ENCODE measurements at places on chromosomes 16 and 17.

DNA sequence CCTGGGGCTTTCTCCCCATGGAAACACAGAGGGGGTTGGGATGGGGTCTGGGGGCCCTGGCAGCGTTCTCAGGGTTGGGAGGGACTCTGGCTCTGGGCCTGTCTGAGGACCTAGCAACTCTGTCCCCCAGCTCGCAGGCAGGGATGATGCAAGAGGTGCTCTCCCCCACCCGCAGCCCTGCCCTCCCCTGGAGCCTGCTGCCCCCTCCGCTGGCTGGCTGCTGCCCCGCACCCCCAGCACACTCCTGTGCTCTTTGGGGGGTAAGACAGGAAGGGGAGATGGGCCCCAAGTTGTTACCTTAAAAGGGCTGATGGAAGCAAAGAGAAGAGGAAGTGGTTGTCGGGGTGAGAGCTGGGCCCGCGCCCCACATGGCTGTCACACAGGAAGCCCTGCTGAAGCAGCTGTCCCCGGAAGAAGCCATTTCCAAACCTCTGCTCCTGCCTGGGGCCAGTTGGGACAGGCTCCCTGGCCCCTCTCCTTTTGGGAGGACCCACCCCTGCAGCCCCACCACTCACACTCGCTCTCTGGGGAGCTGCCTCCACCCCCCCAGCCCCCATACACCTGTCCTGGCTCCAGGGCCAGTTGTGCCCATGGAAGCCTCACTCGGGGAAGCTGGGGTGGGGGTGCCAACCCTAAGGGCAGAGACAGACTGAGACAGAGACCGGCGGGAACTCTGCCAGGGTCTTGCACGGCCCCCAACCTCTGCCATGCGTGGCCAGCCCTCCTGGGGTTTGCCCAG is 2.5 kb downstream of the CORO1A start:
- DNase-seq = no peak

DNA sequence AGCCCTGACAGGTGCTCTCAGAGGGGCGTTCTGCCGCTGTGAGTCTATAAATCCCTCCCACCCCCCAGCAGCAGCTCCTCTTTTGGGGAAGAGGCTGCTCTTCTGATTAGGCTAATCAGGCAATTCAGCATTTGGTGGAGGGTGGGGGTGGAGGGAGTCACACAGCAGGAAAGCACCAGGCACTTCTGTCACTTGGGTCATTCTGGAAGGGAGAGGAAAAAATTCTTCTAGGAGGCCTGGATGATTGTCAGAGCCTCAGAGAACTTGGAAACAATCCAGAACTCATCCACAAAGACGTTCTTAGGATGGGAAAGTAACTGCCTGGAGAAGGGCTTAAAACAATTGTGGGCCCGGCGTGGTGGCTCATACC is 7.3 kb upstream of the SSTR2 start:
- DNase-seq = no peak

GRCh38 chr17:57405491-57406072 is 149.3 kb downstream of the MSI2 start:
- DNase-seq = no peak

GRCh38 chr17:58153671-58154070 is 5.5 kb downstream of the OR4D1 start:
- DNase-seq = no peak

DNA sequence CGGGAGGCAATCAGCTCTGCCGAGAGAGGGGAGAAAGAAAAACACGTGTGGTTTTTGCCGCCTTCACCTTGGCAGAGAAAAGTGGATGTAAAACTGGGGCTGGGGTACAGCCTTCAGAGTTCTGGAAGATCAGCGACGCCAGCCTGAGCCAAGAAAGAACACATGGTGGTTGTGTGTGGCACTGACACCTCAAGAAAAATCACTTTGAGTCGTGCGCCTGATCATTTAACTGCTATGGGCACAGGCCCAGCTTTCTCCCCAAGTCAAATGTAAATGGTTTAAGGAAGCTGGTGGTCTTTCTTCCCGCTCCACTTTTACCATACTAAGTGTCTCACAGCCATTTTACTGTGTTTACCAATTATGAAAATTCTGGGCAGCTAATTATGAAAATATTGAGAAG is 461.8 kb upstream of the SOX9 start:
- no peak for DNase-seq

DNA sequence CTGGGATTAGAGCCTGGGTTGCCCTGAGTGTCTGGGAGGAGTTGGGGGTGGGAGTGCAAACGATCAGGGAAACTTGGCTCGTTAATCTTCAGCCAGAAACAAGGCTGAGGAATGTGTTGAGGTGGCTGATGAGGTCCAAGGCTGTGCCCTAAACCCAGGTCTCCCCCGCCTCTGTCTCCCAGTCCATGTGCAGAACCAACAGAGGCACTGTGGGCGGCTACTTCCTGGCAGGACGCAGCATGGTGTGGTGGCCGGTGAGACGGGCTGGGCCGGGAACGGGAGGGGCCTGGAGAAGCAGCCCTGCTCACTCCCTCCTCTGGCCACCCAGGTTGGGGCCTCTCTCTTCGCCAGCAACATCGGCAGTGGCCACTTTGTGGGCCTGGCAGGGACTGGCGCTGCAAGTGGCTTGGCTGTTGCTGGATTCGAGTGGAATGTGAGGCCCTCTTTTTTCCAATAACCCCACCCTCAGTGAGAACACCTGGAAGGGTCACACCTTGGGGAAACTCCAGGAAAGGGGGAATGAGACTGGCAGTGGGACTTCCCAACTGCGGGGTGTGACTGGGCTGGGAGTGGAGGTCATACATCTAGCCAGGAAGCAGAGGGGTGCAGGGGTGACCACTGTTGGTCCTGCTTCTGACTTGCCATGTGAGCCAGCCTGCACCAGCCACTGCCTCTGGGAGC is 1.7 kb downstream of the SLC5A2 start:
- DNase-seq = no peak

- no peak for DNase-seq
These were observed 15.1 kb downstream of the AXIN1 start for GRCh38 chr16:337437-337836.

- DNase-seq = peak; percentile 31
These were observed 30.0 kb downstream of the CRAMP1 start for GRCh38 chr16:1642148-1642547.

- no peak for DNase-seq
These were observed 9.5 kb upstream of the CBX8 start for GRCh38 chr17:79806446-79806760.

DNA sequence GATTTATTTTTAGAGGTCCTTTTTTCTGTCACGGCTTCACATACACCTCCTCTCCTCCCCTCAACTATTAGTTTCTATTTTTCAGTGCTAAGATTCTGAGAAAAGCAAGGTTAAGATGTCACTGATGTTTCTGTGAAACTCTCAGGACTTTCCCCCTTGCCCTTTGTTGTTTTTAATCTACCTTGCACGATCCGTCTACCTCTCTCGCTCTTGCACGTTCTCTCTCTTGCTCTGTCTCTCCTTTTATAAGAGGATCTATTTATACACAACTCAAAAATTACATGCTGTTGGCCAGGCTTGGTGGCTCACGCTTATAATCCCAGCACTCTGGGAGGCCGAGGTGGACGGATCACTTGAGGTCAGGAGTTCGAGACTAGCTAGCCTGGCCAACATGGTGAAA is 43.6 kb downstream of the RPA1 start:
- DNase-seq = no peak

DNA sequence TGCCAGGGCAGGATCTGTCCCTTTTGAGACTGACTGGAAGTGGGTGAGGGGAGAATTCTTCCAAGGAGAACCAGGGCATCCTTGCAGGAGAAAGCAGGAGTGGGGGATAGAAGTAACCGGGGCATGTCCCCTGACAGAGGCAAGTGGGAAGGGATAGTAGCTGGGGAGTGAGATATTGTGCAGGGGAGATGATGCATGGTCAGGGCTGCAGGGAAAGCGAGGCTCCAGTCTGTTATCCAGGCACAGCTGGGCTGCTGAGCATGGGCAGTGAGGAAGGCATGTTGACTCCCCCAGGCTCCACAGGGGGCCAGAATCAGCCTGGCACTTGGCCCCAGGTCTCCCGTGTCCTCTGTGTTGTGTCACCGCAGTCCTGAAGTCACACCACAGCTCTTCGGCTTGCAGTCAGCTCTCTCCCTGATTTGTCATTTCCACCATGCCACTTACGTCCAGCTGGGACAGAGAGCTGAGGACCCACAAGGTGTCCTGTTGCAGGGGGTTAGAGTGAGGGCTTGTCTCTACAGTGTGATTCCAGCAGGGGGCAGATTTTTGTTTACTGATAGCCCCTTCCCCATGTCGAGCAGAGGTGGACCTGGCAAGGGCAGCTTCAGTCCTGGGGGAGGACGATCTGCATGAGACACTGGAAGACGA is 40.9 kb downstream of the B9D1 start:
- no peak for DNase-seq

DNA sequence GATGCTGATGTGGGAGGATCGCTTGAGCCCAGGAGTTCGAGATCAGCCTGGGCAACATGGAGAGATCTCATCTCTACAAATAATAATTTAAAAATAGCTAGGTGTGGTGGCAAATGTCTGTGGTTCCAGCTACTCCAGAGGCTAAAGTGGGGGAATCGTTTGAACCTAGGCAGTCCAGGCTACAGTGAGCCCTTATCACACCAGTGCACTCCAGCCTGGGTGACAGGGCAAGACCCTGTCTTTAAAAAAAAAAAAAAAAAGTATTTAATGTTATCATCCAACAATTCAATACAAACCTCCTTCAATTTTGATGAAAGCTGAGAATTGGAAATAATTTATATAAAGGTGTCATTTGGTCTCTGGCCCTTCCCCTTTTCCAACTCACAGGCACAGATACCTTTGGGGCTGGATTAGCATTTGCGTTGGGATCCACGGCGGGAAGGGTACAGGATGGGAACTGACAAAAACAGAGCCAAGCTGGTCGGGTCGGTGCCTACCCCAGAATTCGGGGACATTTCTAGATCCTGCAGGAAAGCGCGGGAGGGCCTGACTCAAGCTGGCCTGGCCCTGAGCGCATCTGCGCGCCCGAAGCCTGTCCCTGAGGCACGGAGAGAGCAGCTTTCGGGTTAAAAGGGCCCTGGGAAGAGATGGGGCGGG is 860 bp upstream of the DCAF7 start:
- peak; percentile 69 for DNase-seq

GRCh38 chr17:13419676-13420075 is 182.1 kb downstream of the HS3ST3A1 start:
- no peak for DNase-seq

GRCh38 chr17:81388091-81388611 is 7.1 kb upstream of the BAHCC1 start:
- DNase-seq = no peak

- DNase-seq = no peak
These were observed 24.4 kb downstream of the CNTNAP1 start for GRCh38 chr17:42706732-42707131.

DNA sequence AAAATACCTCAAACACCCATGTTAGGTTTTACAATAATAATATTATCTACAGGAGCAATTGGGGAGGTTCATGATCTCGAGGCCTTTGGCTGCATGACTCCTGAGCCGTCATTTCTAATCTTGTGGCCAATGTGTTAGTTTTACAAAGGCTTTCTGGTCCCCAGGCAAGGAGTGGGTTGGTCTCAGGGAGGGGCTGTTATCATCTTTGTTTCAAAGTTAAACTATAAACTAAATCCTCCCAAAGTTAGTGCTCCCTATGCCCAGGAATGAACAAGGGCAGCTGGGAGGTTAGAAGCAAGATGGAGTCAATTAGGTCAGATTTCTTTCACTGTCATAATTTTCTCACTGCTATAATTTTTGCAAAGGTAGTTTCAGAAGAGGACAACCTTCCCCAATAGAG is 9.1 kb upstream of the CCL5 start:
- DNase-seq = no peak

DNA sequence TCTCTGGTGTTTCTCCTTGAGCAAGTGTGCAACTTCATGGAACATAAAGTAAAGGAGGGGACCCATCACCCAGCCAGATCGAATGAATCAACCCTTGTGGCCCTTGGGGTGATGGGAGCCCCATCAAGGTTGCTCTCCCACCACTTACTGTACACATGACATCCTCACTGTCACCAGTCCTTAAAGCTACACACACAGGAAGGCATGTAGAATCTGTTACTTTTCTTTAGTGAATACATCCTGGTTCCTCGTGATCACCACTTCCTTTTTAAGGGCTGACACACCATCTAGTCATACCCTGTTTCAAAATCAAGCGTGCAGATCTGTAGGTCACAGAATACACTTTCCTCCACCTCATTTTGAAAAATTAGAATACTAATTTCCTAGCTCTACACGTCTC is 22.6 kb upstream of the MPHOSPH6 start:
- peak; percentile 25 for DNase-seq

- no peak for DNase-seq
These were observed 29.4 kb downstream of the CNTROB start for GRCh38 chr17:7961421-7961820.

- DNase-seq = no peak
These were observed 19.4 kb downstream of the MYBBP1A start for GRCh38 chr17:4535667-4536258.

- DNase-seq = no peak
These were observed 7.8 kb downstream of the ADGRG1 start for GRCh38 chr16:57636184-57636583.

DNA sequence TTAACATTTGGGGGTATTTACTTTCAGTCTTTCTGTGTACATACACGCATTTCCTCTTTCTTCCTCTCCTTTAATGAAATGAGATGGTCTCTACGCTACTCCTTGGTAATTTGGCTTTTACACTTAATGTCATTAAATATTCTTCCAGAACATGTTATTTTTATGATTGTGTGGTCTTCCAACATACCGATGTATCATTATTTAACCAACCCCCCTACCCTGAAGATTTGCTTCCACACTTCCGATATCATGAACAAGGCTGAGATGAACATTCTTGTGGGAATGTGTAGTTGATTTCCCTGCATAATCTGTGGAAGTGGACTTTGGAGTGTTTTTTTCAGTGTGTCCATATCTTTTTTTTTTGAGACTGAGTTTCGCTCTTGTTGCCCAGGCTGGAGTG is 2.3 kb upstream of the PGS1 start:
- no peak for DNase-seq

- no peak for DNase-seq
These were observed 490.5 kb upstream of the CDH5 start for GRCh38 chr16:65876056-65876408.

DNA sequence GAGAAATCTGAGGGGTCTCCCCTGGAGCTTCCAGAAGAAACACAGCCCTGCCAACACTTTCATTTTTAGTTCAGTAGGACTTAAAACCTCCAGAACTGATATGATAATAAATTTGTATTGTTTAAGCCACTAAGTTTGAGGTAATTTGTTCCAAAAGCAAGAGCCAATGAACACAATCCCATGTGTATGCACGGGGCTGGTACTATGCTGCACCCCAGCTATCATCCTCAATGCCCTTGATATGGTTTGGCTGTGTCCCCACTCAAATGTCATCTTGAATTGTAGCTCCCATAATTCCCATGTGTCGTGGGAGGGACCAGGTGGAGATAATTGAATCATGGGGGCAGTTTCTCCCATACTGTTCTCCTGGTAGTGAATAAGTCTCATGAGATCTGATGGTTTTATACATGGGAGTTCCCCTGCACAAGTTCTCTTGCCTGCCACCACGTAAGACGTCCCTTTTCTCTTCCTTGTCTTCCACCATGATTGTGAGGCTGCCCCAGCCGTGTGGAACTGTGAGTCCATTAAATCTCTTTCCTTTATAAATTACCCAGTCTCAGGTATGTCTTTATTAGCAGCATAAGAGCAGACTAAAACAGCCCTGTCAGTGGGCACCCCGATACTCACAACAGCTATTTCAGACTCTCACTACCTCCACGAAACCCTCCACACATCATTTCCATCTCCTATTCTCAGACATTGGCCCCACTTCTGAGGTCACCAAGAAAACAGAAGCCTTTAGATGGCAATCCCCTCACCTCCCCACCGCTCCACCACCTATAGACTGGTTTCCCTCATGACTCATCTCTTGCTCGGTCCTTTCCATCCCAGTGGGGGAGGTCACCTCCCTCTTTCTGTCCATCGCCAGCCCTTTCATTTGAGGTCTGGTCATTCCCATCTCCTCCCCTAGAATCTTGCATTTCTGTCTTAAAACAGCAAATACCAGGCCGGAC is 8.9 kb upstream of the CACNG1 start:
- no peak for DNase-seq

All from H54 (cell line).